ENCODE measurements at places on chromosomes 7 and 10.

- DNase-seq = no peak
Observed at GRCh38 chr10:21534604-21535493, 817 bp downstream of the MLLT10 start.

- DNase-seq = no peak
Observed at GRCh38 chr10:32970910-32971309, 12.9 kb upstream of the ITGB1 start.

DNA sequence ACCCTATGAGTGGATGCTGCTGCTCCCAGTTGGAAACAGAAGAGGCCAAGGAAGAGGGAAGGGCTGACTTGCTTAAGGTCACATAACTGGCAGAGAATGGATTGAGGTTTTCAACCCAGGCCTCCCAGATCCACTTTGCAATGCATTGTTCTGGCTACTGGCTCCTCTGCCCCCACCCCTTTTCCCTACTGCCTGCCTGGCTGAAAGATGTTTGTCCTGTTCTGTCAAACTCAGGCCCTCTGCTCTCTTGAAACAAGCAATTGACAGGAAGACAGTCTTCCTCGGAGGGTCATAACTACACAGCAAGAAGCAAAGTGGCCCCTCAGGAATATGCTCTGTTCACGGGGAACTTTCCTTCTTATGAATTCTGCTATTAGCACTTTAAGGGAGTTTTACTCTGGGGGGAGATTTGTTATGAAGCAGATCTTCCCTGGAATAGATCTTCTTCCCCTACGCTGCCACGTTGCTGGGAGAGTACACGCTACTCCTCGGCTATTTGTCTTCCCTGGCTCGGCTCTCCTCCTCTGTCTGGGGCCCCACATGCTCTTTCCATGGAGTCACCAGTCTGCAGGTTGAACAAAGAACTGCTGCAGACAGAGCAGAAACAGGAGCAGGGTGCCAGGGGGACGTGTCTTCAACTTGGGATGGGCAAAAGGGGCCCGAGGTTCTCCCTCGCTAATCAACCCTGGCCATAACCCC is 436.1 kb downstream of the TYW1 start:
- no peak for DNase-seq

DNA sequence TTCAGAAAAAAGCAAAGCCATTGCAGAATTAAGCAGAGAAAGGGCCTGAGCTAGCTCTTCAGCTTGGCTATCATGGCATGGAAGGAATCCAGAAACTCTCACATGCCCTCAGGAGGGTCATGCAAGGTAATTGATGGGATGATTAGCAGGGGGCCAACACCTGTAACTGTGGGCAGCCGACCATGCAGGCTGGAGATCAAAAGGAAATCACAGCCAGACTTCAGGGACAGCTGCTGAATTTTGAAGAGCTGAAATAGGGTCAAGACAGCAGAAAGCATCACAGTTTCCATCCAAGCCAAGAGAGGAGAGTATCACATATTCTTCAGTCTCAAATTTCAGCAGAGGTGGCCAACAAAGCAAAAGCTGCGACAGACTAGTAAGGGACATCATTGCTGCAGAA is 239.6 kb upstream of the STEAP1 start:
- DNase-seq = no peak

GRCh38 chr7:135994466-135995205 is 17.5 kb upstream of the MTPN start:
- peak; percentile 75 for DNase-seq

GRCh38 chr10:61836888-61837754 is 64.4 kb upstream of the ARID5B start:
- DNase-seq = peak; percentile 86
